Posterior vena cava (tissue), 2 donors: ENCODE measurements at places on chromosomes 2 and 18. TPM values are rescaled to one million over a fixed set of nuclear protein-coding genes. Genes with fewer than 3 reads are reported as not detected.

GRCh38 chr2:16330982-16331381 lies 334.7 kb downstream of the CYRIA start:
- DNase-seq = no peak

GRCh38 chr2:689237-689636 lies 12.0 kb upstream of the TMEM18 start:
- no peak for DNase-seq

- DNase-seq = no peak
Observed at GRCh38 chr2:197189426-197190099, 121.0 kb downstream of the ANKRD44 start.

- no peak for DNase-seq
Observed at GRCh38 chr2:229714080-229714735, at the start of gene DNER. TSS of gene DNER (minus strand) at chr2:229714555. CDS start at chr2:229714423, 132 bp downstream.

DNA sequence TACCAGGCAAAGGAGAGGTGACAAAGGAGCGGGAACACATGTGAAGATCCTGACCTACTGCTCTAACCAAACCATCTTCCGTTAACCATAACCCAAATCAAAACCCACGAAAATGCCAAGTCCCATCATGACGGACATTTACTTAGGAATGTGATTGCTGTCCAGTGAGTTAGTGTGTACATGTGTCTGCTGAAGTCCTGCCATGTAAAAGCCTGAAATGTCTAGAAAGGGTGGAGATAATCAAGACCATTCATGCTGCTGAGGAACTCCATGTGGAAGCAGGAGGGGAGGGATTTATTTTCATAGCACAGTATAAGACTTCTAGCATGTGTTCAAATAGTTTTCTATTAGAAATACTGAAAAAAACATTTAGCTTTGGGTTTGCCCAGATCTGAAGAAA lies 137.0 kb upstream of the BOD1L2 start:
- DNase-seq = no peak

GRCh38 chr18:23225503-23225902 lies 90.2 kb downstream of the CABLES1 start:
- no peak for DNase-seq

DNA sequence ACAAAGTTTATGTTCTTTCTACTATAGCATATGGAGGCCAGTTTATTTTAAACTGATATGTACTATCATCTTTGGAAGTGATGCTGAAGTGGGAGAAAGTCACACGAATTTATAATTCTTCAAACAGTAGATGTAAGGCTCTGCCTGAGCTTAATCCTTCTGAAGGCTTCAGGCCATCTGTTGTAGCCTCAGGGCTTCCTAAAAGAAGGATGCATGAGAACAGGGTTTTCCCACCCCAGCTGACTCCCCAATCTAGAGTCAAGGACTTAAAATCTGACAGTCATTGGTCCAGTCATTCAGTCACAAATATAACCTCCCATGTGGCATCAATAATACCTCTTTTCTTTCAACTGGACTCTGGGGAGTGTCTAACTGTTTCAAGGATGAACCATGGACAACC lies 330.5 kb downstream of the KCNS3 start:
- DNase-seq = no peak

GRCh38 chr2:164542581-164543021 lies 78.7 kb downstream of the GRB14 start:
- DNase-seq = no peak

GRCh38 chr18:69222089-69222488 lies 178.6 kb upstream of the DOK6 start:
- DNase-seq = peak; percentile 67

DNA sequence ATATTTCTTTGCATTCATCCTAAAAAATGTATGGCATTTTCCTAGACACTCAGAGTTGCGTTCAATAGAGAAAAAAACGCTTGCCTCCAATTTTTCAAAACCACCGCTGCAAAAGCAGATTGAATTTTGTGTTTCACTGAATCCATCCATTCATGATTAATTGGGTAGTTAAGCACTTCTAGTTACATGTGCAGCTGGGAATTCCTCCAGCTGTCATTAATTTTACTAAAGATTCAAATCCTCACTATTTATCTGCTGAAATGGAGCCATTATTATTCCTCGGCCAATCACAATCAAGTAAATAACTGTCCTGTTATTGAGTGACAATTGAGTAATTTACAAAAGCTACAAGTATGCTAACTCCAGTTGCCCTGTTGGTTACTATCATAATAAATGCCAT lies 75.8 kb upstream of the ARL5A start:
- no peak for DNase-seq

DNA sequence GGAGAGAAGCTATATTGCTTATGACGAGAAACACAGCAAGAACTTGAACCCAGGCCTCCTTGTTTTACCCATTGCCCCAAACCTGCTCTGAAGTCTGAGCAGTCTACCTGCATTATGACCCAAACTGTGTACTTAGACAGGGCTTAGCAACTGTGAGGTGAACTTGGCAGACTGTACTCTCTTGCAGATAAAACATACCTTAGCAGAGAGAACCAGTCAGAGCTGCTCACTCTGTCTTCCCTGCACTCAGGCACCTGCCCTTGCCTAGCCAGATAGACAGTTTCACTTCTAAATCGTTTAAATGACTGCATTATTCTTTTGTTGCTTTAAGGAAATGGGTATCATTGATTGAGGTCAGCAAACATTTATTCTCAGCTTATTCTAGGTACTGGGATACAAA lies 20.3 kb downstream of the ITPRID2 start:
- no peak for DNase-seq

DNA sequence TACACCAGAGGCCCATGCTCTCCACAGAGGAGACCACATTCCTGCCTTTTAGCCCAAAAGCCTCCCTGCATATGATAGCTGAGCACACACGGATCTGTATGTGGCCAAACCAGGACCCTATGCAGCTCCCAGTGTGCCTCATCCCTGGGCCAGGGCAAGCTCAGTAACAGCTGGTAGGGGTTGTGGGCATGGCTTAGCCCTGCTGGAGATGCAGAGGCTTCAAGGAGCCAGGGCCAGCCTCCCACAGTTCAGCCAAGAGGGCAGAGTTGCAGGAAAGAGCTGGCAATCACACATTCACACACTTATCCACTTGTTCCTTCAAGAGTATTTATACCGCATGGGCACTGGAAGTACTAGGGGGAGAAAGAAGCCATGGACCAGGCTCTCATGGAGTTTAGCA lies 1.6 kb upstream of the LIMS2 start:
- no peak for DNase-seq

DNA sequence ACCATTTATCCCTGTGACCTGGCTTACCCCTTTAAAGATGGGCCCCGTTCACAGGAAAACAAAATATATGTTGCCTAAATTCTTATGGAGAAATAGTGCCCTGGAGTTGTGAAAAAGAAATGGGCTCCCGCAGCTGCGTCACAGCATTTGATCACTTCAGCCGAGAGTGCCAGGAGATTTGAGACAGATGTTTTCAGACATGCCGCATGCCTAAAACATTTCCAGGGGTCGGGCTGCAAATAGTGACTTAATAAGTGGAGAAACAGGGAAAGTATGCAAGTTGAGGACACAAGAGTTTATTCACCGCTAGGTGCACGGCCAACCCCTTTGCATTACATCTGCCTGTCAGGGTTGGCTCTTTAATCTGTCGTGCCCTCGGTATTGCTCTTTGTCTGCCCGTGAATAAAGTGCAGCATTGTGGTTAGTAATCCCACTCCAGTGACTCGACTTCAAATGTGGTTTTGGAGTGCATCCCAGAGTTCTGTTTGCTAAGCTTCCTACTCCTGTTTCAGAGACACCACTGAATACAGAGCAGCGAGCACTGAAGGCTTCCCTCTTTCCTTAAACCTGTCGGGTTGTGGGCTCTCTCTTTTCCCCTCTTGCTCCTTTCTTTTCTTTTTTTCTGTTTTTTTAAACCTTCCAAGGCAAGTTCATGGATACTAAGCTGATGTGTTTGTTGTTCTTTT lies 187.5 kb downstream of the LTBP1 start:
- peak; percentile 86 for DNase-seq

GRCh38 chr2:131154071-131154531 lies 49.0 kb downstream of the PLEKHB2 start:
- no peak for DNase-seq

- no peak for DNase-seq
Observed at GRCh38 chr2:2519381-2519780, 188.3 kb upstream of the MYT1L start.

DNA sequence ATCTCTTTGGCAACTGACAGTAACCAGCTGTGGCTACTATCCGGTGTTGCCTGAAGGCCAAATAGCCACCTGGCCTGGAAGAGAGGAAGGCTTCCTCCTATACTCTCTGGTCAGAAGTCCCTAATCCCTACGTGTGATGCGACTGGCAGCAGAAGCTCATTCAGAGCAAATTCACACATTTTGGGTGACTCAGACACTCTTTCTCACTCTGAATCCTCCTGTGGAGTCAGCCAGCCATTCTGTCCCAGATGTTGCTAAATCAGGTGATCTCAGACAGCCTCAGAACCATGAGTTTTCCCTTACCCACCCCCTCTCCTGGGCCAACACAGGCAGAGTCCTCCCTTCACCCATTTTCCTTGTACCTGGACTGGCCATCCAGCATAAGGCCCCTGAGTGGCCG lies 34.7 kb downstream of the CFAP53 start:
- DNase-seq = no peak

DNA sequence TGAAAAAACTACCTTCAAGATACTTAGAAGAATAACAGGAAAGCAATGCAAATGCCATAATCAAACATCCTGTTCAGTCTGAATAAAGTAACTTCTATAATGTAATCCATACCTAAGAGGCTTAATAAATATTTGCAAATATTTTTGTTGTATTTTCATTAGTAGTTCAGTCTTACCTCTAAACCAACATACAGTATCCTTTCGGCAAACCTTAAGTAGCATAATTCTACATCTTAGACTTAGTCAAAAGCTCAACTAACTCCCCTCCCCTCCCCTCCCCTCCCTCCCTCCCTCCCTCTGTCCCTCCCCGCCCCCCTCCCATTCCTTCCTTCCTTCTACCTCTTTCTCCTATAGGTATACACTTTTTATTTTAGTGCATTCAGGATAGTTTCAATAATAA lies 1373.2 kb downstream of the SUCLG1 start:
- DNase-seq = no peak

DNA sequence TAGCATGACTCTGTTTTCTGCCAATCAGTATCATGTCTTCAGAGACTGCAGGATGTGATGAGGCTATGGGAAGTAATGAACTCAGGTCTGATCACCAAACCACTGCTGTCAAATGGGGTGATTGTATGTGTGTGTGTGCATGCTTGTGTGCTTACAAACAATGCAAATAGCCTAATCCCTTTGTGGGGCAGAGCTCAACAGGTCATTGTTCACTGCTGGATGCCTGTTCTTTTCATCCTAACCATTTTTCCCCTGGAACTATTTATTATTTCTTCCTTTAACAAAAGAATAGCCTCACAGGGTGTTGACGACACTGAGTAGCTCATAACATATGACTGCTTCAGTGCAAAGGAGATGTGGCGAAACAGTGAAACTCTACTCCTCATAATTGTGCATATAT lies 55.9 kb downstream of the NXPH2 start:
- DNase-seq = no peak

DNA sequence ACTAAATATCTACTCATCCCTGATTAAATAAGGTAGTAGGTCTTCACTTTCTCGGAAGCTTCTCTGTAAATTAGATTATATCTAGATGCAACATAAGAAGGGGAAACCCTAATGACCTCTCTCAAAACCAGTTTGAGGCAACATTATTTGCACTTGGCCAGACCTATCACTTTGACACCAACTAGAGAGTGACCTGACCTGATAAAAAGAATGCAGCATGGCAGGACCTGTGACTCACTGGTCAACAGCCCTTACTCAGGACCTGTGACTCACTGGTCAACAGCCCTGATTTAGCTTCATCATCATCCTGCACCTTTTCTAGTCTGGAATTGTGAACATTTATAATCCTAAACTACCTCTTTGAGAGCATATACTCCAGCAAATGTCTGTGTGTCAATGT lies 1957.7 kb upstream of the CELF4 start:
- no peak for DNase-seq

- DNase-seq = no peak
Observed at GRCh38 chr2:159968279-159968900, 94.0 kb downstream of the PLA2R1 start.

- DNase-seq = no peak
Observed at GRCh38 chr2:37866171-37866934, 58.7 kb upstream of the RMDN2 start.

The BCL2 gene
- total RNA-seq = 11.6 TPM

The E2F6 gene
- 13.3 TPM for total RNA-seq

The KIF1A gene
- total RNA-seq = 0.37 TPM

The FBXO48 gene
- total RNA-seq = 1.3 TPM

The BOLL gene
- total RNA-seq = not detected

The ZNF532 gene
- total RNA-seq = 83.6 TPM

The DYTN gene
- not detected for total RNA-seq

The POTEI gene
- not detected for total RNA-seq

The RAMP1 gene
- 116 TPM for total RNA-seq

The CHMP3 gene
- 166 TPM for total RNA-seq

The EVA1A gene
- total RNA-seq = 0.56 TPM
